ENCODE measurements at places on chromosomes 11 and 22.

- DNase-seq, result no peak
These were observed 81.9 kb upstream of the HEPHL1 start for GRCh38 chr11:93939084-93939760.

- no peak for DNase-seq
These were observed 8.9 kb downstream of the RDX start for GRCh38 chr11:110287537-110287936.

- no peak for DNase-seq
These were observed 50.2 kb upstream of the CCDC34 start for GRCh38 chr11:27413218-27413617.

DNA sequence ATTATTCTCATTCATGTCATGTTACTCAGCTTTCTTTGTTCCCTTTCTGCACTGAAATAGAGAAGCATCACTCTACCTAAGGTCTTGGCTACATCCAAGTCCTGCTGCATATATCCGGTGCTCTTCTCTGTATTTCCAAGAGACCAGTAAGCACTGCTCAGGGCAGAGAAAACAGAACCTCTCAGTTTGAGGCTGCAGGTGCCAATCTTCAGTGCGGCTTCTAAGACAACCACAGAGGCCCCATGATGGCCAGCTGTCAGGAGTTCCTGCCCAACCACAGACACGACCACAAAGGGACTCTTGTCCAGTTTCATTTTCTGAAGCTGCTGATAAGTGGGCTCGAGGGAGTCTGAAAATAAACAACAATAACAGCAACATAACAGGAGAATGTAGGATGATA, 378.4 kb upstream of the PITPNB start:
- DNase-seq, result no peak

DNA sequence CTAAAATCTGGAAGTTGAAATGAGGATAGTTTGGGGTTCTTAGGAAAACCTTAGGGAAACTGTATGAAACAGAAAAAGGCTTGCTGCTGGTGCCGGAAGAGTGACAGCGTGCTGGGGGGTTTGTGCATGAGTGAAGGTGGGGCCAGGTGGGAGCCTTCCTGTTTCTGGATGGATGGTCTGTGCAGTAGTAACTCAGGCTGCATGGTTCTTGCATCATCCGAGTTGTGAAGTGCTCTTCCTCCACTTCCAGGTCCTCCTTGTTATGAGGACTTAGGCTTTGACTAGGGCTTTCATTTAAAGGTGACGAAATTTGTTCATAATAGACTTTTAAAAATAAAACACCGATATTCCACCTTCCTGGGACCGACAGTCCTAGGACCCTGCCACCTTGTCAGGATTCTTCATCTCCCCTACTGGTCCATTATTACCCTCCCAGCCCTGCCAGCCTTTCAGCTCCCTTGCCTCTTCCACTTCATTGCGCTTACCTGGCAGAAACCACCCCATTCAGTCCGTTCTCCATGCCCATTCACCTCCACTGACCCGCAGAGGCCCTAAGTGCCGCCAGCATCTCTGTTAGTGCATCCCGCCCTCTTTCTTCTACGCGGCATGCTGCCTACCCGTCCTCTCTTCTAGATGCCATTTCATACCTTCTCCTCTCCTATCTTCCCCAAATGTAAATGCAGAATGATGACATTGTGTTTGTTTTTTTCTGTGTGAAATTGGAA, 47.3 kb downstream of the PPFIA1 start:
- DNase-seq, result no peak

- no peak for DNase-seq
These were observed 16.9 kb downstream of the TSPAN4 start for GRCh38 chr11:859394-860131.

- no peak for DNase-seq
These were observed 127.5 kb downstream of the SIK3 start for GRCh38 chr11:116970485-116971292.

GRCh38 chr11:22957786-22958185, 97.5 kb upstream of the CCDC179 start:
- DNase-seq, result no peak

GRCh38 chr11:93540337-93540736, 2.9 kb downstream of the SMCO4 start:
- no peak for DNase-seq

DNA sequence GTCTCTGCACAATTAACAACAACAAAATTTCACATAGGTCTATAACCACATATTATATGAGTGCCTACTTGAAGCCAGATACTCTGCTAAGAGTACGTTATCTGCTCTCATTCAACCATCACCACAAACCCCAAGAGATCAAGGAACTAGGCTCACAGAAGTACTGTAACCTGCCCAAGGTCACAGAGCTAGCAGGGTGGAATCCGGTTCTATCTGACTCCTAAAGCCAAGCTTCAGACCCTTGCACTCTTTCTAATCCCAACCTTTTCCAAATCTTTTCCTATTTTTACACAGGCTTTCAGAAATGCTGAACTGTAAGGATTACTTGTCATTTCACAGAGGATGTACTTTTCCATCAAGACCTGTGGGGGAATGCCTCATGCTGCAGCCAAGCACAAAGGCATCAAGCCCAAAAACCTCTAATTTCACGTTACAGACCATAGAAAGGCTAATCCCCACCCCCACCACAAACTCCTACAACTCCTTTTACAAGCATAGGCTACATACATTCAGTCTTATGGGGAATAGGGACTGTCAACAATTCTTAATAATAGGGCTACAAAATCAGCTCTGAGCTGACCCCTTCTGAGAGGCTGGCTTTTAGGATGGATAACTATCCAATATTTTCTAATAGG, 927 bp downstream of the PRCP start:
- no peak for DNase-seq

- no peak for DNase-seq
These were observed 1388.7 kb downstream of the BRD1 start for GRCh38 chr22:48438800-48439559.

DNA sequence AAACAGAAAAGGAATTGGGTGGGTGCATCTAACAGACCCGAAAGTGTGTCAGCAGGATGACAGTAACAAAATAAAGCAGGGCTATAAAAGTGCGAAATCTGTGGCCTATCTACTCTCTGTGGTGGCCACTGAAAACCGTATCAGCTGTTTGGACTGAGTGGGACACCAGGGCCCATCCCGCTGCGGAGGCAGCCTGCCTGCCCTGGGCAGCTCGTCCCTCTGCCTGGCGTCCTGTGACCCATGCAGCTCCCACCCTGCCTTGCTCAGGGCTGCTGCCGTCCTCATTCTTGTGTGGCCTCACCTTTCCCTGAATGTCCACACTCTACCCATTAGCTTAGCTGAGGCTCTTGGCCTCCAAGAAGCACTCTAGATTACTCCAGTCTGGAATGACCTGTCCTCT, 30.4 kb downstream of the CARS1 start:
- no peak for DNase-seq

GRCh38 chr22:40594346-40594745, 42.2 kb downstream of the MRTFA start:
- DNase-seq, result no peak

DNA sequence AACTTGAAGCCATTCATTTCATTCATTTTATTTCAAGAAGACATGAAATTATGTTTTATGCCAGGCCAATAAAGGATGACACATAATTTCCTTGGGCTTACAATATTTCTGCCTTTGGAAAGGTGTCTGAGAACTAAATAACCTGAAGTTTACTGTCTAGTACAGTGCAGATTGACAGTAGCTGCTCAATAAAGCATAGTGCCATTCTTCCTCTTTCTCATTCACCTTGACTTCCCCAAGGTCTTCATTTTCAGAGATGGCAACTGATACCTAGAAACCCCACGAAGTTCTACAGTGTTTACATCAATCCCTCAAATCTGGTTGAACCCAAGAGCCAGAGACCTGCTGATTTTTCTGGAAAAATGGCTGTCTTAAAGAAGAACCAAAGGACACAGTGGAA, 144.3 kb upstream of the SYN3 start:
- no peak for DNase-seq

- DNase-seq, result no peak
These were observed 324.5 kb downstream of the LRRC4C start for GRCh38 chr11:41134971-41135370.

GRCh38 chr11:75583718-75584658, 21.9 kb downstream of the SERPINH1 start:
- DNase-seq, result peak; percentile 36

DNA sequence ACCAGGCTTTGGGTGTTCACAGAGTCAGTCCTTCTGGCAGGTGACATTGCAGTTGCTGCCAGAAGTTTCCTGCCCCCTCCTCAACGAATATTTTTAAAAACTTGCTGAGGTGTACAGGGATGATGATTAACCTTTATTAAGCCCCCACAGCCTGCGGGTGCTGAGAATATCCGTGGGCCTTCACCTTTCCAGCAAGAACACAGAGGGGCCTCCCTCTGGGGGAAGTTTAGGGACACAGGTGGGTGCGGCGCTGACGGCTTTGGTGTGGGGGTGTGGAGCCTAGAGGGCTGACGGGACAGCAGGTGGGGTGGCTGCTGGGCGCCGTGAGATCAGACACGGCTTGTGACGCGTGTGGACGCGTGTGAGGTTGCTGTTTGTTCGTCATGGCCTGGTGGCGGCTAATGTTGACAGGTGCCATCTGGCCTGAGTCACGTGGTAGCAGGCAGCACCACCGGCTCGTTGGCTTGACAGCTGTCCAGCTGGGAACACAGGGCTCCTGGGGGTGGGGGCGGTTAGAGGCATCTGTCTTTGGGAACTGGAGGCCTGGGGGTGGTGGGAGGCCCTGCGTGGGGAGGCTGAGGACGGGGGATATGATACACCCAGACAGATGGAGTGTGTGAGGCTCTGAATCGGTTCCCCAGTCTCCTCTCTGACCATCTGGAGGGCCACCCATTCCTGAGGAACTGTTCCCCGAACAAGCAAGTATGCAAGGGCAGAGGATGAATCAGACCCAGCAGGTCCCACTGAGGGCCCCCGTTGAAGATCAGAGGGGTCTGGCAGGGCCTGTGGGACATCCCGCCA, 12.5 kb upstream of the LRRC10B start:
- DNase-seq, result no peak

DNA sequence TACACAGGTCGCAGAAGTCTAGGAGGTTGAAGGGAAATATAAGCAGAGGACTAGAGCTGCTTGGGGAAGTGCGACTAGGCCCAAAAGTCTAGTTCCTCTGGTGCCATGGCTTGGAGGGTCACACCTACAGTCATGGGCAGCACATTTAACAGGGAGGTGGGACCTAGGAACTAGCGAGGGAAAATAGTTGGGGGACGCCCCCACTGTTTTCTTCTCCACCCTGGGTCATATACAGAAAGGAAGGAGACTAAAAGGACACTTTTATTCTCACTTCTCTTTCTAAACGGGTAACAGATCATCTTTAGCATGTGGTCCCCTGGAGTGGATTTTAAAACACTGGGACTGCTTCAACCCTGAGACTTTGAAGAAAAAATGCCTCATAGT, 16.6 kb downstream of the APIP start:
- DNase-seq, result no peak

GRCh38 chr11:115085461-115086210, 407.3 kb downstream of the NXPE2 start:
- DNase-seq, result no peak

DNA sequence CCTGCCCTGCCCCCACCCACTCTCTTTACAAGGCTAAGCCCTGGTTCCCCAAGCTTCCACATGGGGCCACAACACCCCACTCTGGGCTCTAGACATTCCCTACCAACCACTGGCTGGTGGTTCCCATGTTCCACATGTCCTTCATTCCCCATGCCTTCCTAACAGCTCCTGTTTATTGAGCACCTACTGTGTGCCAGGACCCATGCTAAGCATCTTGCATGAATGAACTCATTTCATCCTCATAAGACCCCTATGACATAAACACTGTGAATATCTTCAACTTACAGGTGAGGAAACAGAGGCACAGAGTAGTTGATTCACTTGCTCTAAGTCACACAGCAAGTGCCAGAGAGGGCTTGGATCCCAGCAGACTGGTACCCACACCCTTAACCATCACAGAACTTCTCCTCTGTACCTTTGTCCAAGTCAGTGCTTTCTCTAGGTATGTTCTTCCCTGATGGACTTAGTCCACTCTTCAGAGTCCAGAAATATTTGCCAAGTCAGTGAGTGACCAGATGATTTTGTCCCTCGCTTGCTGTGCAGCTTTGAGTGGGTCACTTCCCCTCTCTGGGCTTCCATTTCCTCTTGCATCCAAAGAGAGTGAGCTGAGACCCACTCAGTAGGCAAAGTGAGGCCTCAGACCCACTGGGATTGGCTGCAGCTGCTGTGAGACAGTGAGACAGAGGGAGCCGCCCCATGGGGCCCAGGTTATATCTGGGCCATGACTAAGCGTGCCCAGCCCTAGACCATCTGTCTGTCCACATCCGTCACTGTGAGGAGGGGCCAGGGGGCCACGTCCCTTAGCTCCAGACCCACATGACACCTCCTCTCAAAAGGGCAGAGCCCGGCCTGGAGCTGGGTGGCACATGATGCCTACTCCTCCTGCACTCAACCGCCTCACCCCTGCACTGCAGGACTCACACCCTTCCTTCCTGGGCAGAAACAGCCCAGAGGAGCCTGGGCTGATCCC, 132.4 kb downstream of the MN1 start:
- no peak for DNase-seq

DNA sequence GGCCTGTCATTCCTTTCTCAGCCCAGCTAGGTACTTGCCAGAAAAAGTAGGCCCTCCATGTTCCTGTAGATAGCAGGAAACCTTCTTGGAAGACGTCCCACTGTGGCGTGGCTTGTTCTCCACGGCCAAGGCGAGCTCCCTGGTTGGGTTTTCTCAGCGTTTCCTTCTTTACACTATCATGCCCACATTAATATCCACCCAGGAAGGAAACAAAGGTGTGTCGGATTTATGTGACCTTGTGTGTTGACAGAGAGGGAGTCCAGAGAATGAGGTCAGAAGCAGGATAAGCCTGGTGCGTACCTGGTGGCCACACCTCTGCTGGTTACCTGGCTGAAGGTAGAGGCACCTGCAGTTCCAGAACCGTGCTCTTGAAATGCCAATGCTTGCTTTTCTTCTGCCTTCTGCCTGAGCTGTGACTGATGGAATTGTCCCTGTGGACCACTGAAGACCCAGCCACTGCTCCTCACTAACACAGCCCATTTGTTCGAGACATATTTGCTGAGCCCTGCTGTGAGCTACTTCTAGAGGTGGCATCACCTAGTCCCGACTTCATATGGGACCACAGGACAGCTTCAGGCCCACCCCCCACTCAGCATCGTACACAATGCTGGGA, 7.9 kb downstream of the ASPHD2 start:
- DNase-seq, result no peak

DNA sequence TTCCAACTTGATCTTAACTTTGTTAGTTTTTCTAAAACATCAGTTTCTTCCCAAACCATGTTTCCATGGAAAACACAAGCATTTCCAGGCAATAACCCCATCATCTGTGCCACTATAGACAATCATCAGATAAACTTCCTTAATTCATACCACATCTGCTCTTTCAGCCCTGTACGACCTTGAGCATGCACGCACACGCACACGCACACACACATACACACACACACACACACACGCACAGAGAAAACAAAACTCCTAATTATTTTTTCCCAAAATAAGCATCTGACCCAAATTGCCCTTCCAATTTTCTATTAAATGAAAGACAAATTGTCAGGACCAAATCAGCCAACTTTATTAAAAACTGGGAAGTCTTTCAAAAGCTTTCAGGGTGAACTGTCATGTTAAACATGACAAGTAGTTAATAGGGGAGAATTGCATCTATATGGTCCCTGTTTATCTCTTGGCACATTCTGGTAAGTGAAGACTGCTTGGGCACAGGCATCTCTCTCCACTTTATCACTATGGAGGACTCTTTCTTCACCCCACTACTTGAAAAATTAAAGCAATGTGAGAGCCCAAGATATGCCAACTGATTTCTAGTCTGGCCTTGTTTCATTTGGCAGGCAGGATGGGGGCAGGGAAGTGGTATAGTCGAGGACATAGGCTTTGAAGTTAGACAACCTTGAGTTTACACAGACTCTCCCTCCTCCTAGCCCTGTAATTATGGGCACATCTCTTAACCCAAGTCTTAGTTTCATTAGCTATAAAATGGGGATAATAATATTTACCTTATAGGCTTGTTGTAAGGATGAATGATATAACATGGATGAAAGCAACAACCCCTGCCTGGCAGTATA, 15.1 kb downstream of the ADM start:
- DNase-seq, result no peak
